Activated CD4-positive, alpha-beta T cell treated with anti-CD3 and anti-CD28 coated beads, Interleukin-2, amount 10 ng/mL, durations not matched to agents 7 days and 5 days (primary cell): ENCODE measurements at places on chromosomes 2 and 18.

DNA sequence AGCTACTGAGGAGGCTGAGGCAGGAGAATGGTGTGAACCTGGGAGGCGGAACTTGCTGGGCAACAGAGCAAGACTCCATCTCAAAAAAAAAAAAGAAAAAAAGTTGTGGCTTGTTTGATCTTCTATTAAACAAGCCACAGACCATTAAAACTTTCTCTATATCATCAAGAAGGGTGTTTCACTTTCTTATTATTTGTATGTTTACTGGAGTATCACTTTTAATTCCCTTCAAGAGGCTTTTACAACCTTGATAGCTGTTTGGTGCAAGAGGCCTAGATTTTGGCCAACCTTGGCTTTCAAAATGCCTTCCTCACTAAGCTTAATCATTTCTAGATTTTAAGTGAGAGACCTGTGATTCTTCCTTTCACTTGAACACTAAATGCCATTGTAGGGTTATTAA, 339.1 kb downstream of the TSN start:
- no peak for DNase-seq

GRCh38 chr2:171655586-171655985, 31.7 kb upstream of the DYNC1I2 start:
- DNase-seq = no peak

GRCh38 chr2:235500110-235500760, 6.4 kb downstream of the AGAP1 start:
- DNase-seq = no peak

- peak; percentile 42 for DNase-seq
Measured at GRCh38 chr2:39919511-39920306, 140.7 kb upstream of the THUMPD2 start.

GRCh38 chr2:217775920-217776503, 226.8 kb downstream of the TNS1 start:
- DNase-seq = no peak

DNA sequence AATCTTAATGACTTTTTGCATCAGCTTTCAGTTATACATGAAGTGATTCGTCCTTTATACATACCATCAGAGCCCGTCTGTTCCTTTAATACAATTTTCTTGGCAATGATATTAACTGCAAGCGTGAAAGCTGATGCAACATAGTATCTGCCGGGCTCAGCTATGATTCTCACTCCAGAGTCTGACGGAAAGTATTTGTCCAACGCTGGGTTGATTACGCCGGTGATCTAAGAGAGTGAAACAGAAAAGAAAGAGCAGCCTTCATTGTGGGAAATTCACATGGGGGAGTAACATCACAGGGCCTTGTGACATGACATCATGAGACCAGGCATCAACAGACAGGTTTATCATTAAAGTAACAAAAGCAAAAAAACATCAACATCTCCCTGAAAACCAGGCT, 6.2 kb downstream of the ODC1 start:
- no peak for DNase-seq

DNA sequence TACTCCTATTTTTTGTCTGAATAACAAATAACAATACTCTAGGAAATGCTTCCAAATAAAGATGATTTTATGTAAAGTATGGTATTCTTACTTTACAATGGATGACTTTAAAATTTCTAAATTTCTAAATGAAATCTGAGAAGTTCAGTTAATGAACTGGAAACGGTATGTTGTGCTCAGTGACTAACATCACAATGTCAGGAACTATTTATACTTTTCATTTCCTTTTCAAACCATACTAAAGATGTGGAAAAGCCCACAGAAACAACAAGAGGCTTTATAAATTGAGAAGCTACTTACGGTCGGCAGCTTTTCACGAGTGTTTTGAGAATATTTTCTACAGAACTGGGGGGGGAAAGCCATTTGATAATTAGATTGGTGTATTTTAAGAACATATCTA, 31.1 kb downstream of the PSME4 start:
- no peak for DNase-seq

- no peak for DNase-seq
Measured at GRCh38 chr2:130743278-130743677, 12.1 kb upstream of the AMER3 start.

DNA sequence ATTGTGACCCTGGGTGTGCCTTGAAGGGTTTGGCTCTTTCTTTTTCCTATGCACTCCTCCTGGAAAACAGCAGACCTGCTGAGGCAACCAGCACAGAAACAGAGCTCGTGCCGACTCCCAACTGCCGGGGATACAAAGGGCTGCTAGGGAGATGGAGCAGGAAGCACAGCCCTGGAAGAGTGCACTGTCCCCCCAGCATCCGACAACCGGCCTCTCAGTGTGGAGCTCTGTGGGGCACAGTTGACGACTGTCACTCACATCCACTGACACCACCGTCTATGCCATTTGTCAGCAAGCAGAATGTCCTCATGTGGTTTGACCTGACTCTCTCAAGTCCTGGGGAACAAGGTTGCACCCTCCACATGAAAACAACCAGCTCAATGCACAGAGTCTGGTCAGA, 290.4 kb downstream of the TNS1 start:
- no peak for DNase-seq

DNA sequence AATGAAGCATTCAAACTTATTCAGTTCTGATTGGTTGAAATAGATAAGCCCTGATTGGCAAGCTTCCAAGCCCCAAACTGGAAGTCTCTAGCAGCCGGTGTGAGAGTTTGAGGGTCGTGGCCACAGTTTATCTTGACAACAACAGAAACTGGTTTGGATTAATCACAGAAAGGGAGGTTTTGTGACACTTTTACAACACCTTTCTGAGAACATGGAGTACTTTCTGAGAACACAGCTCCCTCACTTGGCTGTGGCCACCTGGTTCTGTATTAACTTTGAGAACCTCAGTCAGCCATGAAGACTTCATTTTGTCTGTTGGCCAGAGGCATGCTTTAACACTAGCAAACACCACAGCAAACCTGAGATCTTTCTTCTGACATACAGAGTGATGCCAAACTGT, 280.7 kb upstream of the VWC2L start:
- no peak for DNase-seq

- no peak for DNase-seq
Measured at GRCh38 chr18:78721238-78721875, 258.3 kb upstream of the SALL3 start.

DNA sequence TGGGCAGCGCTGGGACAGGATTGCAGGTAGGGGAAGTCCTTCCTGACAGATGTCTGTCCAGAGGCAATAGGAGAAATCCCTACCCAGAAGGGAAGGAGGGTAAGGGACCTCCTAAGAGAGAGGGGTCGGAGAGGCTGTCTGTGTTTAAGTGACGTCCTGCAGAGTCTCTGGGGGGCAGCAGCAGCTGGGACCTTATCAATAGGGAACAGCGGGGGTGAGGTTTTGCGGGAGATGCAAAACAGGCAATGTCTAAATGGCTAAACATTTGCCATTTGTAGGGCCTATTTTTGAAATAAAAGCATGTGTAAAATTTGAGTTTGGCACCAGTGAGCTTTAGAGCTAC, 108.7 kb upstream of the HS6ST1 start:
- DNase-seq = no peak

GRCh38 chr18:31241900-31242409, 76.0 kb upstream of the DSG1 start:
- no peak for DNase-seq

DNA sequence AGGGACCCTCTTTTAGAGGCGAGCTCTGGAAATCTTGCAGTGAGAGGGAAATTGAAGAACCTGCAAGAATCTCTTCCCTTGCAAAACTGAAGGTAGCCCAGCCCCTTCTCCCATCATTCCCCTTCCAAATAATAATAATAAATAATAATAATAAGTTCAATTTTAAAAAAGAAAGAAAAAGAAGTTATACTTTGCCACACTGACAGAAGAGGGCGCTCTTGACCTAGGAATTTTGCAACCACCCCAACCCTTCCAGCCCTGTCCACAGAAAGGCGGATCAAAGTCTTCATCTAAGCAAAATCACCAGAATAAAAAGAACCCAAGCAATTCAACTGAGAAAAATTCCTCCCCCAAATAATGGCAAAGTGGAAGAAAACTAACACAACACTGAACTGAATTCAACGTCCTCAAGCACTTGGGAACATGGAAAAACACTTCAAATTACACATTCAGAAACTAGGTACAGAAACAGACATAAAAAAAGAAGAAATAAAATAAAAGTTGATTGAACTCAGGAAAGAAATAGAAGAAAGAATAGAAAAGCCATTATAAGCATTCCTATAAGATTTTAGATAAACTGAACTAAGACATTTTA, 98.9 kb upstream of the GLS start:
- peak; percentile 65 for DNase-seq

DNA sequence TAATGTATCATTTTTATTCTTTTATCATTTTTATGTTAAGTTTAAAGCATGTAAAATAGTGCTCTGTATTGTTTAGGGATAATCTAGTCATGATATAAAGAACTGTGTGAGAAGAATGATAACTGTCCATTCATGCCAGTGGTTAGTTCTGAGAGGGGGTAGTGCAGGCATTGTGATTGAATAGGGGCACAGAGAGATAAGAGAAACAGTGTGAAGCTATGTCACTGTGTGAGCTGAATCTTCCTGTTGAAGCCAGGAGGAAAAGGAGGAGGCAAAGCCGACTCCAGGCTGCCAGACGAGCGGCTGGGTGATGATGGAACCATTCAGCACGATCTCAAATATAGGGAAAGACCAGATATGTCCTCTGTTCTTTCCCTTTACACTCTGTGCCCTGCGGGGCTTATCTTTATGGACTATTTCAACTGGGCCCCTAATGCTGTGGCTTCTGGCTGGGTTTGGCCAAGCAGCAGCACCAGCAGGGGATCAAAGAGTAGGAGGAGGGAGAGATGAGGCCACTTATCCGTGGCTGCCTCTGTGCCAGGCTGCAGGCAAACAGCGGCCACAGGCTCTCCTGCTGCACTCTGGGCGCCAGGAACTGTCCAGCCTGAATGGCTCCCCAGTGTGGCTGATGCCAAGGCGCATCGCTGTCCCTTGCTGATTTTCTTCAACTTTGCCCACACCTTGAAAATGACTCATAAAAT, 128.0 kb downstream of the SPP2 start:
- no peak for DNase-seq

GRCh38 chr2:189633392-189633811, 27.9 kb upstream of the ASNSD1 start:
- DNase-seq = peak; percentile 22

GRCh38 chr2:127228102-127228501, 8.0 kb upstream of the CYP27C1 start:
- no peak for DNase-seq

- no peak for DNase-seq
Measured at GRCh38 chr2:189225032-189225431, 45.5 kb upstream of the COL5A2 start.

DNA sequence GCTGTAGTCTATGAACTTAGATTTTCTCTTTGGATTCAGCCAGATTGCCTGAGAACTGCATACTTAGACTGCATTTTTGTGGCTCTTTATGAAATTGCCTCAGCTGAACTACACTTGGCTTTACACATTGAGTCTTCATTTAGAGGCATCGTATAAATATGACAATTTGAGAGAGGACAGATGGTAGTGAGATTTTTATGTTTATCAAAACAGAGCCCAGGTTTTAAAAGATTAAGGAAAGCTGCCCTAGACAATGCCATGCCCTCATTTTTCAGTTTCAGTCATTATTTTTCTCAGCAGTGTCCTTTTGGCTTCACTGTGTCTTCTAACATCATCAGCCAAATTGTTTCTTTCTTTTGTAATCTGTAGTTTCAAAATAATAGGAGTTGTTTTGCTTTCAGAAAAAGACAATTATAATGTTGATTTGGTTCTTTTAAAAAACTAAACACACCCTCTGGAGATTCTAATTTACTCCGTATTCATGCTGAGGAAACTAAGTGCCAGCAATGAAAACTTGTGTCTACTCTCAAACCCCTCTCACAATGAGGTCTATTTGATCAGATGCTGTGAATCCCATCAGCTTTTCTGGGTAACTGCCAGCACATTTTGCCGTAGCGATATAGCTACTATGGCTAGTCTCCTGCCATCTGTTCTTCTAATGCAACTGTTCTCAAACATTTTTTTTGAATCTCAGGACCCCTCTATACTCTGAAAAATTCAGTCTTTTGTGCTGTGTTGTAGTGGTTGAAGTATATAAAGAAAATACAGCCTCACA, 46.2 kb downstream of the TWSG1 start:
- DNase-seq = no peak

DNA sequence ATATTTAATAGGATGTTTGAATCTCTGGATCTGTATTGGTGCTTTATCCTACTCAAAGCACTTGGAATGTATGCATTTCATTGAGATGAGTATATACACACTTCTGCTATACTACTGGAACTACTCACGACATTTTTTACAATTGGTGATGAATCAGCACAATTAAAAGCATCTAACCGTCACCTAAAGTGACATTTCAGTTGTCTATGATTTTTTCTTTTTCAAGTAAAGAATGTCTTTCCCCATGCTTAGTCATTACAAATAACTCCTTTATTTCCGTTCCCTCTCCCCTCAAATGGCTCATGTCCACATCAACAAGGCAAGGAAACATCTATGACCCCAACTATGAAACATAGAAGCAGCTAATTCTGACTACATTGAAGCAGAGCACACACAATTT, 77.3 kb downstream of the CLIP4 start:
- DNase-seq = no peak

GRCh38 chr2:28507796-28508764, 12.2 kb downstream of the PLB1 start:
- peak; percentile 26 for DNase-seq

DNA sequence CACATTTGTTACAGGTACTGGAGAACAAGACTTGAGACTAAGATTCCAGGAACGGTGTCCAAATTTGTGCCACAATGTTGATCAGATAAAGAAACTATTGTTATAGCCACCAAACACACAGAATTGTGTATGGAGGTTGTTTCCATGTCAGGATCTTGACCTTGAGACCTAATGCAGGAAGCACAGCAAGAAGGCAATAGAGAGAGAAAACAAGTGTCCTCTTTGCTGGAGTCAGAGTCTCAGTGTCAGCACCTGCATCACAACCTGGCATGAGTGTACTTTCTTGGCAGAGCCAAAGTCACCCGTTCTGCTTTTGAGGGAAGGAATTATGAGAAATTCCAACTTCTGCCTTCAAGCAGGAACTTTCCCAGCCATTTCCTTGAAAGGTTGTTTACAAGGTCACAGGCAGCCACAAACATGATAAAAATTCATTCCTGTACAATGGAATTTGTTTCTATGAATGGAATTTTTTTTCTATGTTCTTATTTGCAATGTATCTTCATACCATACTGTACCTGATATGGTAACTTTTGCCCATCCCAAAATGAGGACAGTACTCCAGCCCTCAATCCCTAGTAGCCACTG, 118.4 kb downstream of the PKP4 start:
- DNase-seq = no peak

- DNase-seq = no peak
Measured at GRCh38 chr2:105812180-105813044, 67.7 kb downstream of the NCK2 start.
